A172 (cell line): ENCODE measurements at places on chromosomes 2 and 18. TPM values are rescaled to one million over a fixed set of nuclear protein-coding genes. Genes with fewer than 3 reads are reported as not detected.

The HOXD4 gene
- 0.77 and 3.9 TPM in 2 replicates for total RNA-seq

- no peak for DNase-seq
These were observed 266.3 kb downstream of the MREG start for GRCh38 chr2:215746887-215747615.

GRCh38 chr18:51807336-51807735, 532.7 kb upstream of the DCC start:
- DNase-seq = no peak

The NETO1 gene
- total RNA-seq = 19.6 and 27.4 TPM in 2 replicates

The MDH1B gene
- total RNA-seq = 5.4 and 9.2 TPM in 2 replicates

DNA sequence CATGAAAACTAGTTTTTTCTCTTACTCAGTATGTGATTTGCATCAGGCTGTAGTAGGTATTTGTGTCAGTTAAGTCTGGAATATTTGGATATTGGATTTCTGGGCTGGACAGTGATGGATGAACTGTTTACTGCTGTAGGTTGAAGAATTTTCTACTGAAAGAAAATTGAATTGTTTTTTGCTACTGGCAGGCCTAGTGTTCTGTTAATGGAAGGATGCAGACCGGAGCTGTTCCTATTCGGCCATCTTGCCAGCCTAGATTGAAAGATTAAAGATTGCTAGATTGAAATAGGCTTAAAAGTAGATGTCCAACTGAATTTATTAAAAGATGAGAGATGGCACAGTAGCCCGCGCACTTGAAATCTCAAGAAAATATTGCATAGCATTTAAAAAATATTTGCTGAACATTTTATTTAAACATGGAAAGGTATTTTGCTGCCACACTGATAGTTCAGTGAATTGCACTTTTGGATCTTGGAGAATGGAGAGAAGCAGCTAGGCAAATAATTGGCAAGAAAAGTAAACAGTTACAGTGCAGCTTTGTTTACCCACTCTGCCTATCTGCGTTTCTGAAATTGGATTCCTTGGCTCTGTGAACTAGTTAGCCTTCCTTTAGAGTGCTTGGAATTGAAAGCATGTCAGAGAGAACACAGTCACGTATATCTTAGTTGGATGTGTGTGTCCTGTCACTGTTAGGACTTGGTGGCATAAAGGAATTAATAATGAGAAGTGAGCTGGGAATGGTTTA, 54.1 kb downstream of the EPB41L5 start:
- no peak for DNase-seq

DNA sequence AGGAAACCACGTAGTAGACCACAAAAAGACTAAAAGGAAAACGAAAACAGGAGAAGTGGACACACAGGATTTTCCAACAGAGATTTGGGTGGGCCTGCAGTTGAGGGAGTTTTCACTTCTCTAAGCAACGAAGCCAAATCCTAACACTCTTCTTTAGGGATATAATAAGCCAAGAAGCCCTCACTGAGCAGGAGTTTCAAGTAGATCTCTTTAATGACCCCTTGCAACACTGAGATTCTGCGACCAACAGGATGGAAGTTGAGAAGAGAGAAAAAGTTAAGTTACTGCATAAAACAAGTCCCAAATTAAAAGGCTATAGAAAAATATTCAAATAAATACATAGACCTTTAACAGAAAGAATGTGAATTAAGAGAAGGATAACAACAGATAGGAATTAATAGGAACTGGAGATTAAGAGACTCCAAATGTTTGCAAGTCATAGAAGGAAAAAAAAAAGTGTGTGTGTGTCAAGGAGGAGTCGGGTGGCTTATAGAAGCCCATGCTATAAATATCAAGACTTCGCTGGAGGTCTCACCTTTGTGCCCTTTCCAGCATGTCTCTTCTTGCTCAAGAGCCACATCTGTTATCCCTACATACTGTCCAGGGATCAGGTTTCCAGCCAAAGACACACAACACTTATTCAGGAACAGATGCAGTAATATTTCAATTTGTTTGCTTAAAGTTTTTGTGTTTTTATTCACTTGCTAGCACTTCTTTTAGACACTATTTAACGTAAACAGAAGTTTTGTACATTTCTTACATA, 69.4 kb upstream of the ARHGAP28 start:
- no peak for DNase-seq

DNA sequence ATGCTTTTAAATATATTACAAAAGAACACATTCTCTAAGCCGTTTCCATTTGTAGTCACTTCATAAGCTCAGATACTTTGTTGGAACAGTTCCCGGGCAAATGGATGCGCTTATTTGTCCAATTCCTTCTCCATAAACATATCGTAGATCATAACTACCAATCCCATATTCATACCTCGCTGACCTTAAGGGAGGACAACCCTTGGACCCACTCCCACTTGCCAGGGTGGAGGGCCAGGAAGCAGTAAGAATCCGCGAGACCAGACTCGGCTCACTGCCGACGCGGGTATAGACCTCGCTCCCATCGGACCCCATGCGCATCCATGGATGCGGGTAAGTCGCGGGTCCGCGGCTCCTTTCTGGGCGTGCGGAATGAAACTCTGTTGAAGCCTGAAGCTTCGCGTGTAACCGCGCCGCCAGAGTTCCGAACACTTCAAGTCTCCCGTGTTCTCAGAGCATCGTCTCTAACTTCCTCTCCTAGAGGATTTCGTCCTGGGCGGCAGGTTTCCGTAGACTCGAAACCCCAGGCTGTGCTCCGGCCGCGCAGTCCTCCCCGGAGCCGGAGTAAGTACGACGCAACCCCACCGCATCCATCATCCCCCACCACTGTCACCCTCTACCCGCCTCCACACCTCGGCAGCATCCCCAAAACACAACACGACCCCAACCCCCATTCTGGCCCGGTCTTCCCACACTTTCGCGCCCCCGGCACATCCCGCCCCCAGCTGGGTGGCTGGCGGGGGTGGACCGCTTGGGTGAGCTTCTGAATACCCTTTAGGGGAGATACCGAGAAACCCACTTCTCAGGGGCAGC, 1.1 kb downstream of the DSC3 start:
- DNase-seq = no peak

DNA sequence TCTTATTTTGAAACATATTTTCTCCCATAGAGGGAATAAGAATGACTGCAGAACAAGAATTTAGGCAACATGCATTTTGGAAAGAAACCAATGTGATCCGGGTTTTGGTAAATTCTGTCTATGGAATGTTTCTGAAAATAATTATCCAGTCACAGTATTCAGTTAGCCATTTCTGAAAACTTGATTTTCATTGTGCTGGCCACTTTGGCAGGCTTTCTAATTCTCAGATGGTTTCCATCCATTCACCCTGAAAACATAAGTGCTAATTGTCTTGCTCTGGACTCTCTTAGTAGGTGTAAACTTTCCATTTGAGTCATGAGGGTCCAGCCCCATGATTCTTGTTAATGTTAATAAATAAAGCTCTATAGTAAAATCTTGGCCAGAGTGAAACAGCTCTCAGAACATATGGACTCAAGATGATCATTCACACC, 176.5 kb downstream of the RBM43 start:
- DNase-seq = no peak

The C2orf92 gene
- 0.86 and 8.6 TPM in 2 replicates for total RNA-seq

The SLC38A11 gene
- total RNA-seq = not detected in 2 replicates

DNA sequence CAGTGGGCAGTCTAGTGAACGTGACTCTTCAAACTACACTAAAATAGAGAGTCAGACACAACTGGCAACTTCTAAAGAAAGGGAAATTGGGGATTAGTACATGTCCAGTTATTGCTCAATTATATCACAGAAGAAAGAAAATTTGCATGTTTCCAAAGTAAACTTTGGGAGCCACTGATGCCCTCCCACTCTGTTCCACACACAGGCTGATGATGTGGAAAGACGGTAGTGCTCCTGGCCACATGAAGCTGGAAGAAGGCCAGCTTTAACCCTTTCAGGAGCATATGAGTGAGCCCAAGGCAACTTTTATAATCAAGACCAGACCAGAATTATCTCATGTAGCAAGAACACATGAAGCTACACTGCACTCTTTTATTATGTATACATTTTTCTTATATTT, 141.0 kb downstream of the NR4A2 start:
- DNase-seq = no peak

GRCh38 chr18:55457028-55457427, 131.0 kb downstream of the TCF4 start:
- DNase-seq = no peak

DNA sequence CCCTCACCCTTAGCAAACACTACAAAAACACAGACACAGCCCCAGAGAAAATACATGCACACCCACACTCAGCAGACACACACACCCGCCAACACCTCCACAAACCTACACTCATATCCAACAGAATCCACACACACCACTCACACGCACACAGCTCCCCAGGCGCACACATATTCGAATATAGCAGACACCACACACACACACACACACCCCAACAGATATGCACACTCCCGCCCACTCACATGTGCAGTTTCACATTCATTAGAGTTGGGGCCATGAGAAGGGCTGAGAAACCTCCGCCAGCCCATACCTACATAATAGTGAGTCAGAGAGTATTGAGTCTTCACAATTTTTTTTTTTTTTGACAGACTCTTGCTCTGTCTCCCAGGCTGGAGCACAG, 29.4 kb upstream of the NOTO start:
- no peak for DNase-seq

GRCh38 chr2:142582317-142582716, 295.1 kb upstream of the KYNU start:
- DNase-seq = peak; percentile 6

The BOLL gene
- not detected in 2 replicates for total RNA-seq

DNA sequence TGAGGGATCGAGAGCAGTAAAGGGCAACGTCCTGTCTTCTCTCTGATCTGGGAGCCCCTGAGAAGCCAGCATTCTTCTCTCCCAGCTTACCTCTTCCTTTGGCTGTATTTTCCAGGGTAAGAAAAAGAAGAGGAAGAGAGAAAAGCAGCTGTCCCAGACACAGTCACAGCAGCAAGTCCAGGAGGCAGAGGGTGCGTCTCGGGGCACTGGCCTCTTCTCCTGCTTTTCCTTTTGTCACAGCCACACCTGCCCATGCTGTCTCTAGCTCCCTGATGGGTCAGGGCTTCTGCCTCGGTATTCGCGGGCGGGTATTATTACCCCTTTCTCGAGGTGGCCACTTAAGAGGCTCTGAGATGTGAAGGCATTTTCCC, 20.3 kb downstream of the TGOLN2 start:
- DNase-seq = no peak

DNA sequence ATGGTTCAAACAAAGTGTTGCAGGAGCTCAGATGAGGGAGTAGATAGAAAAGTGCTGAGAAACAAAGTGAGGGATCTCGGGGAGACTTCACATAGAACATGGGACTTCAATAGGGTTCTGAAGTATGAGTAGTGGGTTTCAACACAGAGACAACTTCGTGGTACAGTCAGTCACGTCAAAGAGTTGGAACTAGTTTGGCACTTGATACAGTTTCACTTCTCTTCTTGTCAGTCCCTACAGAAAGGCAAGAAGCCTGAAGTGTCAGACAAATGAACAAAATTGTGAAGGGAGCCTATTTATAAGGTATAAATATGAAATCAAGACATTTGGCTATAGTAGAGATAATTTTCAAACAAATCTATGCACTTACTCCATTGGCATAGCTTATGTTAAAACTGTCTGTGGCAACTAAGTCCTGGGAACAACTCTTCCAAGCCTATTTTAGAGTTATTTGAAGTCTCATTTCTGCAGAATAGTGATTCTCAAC, 338.0 kb downstream of the TDRD15 start:
- DNase-seq = no peak
